ENCODE measurements at places on chromosomes 7 and 10. TPM values are rescaled to one million over a fixed set of nuclear protein-coding genes. Genes with fewer than 3 reads are reported as not detected.

XRCC2 gene
- 1.9 TPM for total RNA-seq

EMX2 gene
- total RNA-seq = not detected

SUGCT gene
- total RNA-seq = 9.6 TPM

SYT15B gene
- total RNA-seq = 0.39 TPM

CHAT gene
- total RNA-seq = not detected

IGF2BP3 gene
- 28.5 TPM for total RNA-seq

ADCK2 gene
- total RNA-seq = 10.0 TPM

ACTR3C gene
- not detected for total RNA-seq

TMEM229A gene
- total RNA-seq = not detected
